ENCODE measurements at places on chromosomes 7 and 10.

DNA sequence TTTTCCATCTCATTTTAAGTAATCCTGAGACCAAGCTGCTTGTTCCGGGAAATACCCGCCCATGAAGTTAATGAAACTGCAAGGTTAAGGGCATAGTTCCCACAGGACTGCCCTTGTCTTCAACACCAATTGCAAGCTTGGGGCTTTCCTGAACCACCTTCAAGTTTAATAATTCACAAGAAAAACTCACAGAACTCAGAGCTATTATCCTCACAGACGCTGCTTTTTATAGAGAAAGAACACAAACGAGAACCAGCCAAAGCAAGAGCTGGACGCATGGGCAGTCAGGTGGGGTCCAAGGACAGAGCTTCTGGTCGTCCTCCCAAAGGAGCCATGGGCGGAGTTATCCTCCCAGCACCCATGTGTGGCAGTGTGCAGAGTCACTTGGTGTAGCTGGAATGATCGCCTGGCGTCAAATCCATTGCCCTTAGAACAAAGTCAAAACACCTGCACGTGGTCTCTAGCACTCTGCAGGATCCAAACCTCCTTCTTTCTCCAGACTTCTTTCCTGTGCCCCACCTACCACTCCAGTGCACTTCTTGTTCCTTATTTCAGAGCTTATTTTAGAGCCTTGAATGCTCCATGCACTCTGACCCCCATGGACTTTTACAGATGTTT is 56.7 kb downstream of the SNX10 start:
- peak; percentile 35 for DNase-seq

DNA sequence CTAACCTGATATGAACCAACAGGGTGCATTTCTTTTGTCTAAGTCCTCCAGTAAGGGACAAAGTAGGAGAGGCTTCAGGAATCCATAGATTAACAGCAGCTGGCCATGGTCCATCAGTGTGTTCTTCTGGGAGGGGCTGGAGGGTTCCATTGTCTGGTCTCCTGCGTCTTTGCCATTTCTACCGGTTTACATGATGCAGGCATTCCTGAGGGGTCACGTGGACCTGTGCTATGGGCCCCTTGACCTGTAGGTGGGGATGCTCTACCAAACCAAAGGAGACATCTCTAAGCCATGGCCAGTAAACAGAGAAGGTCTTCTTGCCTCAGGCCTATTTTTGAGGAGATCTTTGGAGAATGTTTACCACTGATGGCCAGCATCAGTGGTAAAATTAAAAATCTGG is 28.7 kb upstream of the HABP2 start:
- no peak for DNase-seq

- DNase-seq: no peak
Measured at GRCh38 chr7:150947761-150948651, 30.1 kb downstream of the KCNH2 start.

- DNase-seq: no peak
Measured at GRCh38 chr7:289209-289755, 688 bp upstream of the FOXL3 start.

DNA sequence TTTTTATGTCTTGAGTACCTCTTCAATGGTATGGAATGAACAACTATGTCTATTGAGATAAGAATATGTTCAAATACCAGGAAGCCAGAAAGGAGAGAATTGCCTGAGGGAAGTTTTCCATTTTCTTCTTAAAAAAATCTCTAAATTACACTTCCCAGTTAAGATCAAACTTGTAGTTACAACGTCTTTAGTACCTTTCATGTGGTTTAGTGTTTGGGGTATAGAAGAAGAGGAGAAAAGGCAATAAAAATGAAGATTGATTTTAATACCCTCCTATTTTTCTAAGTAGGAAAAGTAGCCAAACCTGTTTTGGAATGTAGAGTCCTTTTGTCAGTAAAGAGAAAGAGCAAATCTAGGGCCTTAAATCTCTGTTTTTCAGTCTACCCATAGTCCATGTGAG is 470.0 kb upstream of the SEMA3A start:
- no peak for DNase-seq

DNA sequence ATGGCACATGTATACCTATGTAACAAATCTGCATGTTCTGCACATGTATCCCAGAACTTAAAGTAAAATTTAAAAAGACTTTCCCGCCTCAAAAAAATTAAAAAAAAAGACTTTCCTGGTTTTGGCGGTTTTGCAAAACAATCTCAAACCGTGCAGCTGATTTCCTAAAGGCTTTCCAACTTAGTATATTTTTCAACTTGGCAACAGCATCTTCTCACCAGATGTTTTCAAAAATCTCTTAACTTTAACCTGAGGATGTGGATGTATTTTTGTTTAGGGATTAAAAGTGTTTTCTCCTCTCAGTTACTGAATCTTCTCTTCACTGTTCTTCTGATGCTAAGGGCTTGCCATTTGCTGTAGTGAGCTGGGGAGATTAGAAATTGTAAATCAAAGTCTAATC is 96.5 kb upstream of the PLPP4 start:
- DNase-seq: no peak

GRCh38 chr10:95328013-95328412 is 37.2 kb upstream of the PDLIM1 start:
- DNase-seq: no peak

GRCh38 chr7:83153419-83153818 is 9.3 kb downstream of the PCLO start:
- no peak for DNase-seq

- DNase-seq: no peak
Measured at GRCh38 chr10:80283536-80284199, 5.8 kb downstream of the MAT1A start.

DNA sequence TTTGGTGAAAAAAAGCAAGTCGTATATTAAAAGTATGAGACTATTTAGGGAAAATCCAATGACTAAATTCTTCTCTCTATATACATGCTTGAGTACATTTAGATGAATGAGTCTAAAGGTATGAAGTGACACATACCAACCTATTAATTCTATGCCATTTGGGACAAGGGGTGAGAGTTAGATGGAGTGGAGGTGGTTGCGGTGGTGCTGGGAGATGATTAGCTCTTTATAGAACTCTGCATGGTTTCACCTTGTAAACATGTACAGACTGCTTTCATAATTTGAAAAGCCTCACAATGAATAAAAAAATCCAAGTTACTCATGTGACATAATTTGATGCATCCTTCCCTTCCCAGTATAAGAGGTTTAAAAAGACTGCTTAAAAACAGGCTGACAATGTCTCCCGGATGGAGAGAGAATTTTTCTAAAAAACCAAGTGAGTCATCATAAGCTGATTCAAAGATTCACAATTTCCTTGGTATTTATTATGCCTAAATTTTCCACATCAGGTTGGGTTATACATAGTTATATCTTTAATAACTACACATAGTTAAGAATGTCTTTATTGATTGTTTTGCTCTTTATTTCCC is 572.8 kb downstream of the REEP3 start:
- no peak for DNase-seq

GRCh38 chr7:133718131-133718530 is 409.0 kb upstream of the LRGUK start:
- no peak for DNase-seq

DNA sequence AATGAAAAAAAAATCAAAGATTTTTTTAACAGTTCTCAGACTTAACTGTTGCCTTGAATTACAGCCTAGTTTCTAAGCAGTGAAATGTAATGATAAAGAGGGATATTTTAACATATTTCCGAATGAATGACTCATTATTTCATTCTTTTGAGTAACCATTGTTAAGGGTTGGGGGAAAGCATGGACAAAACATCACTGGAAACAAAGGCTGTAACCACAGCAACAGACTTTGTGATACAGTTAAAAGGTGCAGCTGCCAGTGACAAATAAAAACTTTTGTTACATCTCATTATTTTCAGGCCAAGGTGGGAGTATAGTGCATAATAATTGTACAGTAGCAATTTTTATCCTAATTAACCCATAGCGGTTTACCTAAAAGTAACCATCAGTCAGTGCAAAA is 172.6 kb downstream of the LRRTM3 start:
- DNase-seq: no peak

DNA sequence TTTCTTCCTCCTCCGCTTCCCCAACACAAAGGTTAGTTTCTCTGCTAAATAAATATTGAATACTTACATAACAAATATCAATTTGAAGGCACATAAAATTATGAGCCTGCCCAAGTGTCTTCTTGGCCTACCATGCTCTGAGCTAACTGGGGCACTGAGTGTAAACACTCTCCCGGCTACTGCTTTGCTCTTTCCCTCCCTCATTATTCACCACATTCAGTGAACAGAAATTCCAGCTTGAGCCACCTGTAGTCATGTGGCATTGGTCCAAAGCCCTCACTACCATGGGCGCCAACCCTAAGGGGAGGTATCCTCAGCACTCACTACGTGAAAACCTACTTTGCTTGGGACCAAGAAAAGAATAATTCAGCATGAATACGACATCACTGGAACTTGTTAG is 409.0 kb downstream of the KCNMA1 start:
- no peak for DNase-seq

DNA sequence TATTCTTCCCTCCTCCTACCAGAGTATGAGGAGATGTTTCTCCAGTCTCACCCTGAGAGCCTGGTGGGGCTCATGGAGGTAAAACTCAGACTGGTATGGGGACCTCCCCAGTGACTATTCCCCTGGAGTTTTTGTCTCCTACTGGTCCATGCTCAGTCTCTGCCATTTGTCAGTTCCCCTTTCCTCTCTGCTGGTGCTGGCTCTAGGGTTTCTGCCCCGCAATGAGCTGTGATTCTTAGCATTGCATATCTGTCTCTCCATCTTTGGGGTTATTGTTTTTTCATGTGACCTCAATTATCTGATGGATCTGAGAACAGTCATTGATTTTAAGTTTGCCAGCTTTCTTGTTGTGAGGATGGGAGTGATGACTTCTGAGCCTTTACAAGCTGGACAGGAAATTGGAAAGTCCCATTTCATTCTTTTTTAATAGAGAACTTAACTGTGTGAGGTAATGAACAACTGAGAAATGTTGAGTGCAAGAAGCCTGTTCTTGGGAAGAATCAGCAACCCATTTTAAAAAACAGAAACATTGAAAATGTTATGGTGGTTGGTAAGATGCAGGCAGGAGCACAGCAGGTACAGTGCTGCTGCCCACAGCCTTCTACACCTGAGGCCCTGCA is 26.9 kb downstream of the NACAD start:
- DNase-seq: no peak

DNA sequence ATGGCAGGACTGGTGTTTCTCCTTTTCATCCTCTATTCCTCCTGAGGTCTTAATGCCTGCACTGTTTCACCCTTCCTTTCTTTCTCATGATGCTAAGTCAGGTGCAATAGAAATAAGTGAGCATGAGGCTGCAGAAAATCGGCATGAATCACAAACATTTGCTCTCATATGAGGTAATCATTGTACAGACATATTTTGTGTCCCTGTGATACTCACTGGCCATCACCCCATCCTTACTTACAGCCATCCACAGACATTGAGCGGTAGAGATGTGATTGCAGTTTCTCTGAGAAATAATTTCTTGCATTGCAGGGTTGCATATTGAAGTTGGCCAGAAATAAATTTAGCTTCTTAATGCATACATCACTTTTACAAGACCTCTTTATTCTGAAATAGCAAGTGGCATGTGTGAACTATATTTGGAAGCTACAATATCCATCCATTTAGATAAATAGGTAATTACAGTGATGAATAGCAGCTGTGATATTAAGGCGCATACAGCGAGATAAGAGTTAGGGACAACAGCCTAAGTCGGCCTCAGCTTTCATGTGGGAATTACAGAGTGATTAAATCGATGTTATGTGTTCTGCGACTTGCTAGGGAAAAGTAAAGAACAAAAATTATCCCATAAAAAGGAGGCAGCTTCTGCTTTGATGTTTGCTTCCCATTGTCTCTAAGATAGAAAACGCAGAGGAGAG is 612.6 kb downstream of the SORCS3 start:
- DNase-seq: no peak

GRCh38 chr10:90846746-90847145 is 11.1 kb downstream of the HTR7 start:
- DNase-seq: no peak

DNA sequence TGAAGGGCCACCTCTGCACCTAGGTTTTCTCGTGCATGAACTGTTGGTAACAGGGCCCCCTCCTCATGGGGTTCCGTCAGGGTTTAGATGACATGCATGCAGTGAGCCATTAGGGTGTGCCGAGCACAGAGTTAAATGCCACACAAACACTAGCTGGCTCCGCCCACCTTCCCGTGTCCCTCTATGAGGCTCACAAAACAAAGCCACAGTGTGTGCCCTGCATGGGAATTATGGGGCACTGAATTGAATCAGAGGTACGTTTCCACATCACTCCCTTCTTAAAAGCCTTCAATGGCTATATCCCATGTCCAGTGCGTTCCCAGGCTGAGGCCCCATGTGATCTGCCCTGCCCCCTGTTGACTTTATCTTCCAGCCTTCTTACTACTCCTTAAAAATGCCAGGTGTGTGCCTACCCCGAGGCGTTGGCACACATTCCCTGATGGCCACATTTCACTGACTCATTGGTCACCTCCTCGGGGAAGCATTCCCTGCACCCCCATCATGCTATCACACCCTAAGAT is 35.7 kb downstream of the GSDME start:
- DNase-seq: peak; percentile 71

- no peak for DNase-seq
Measured at GRCh38 chr7:122257056-122257455, 47.5 kb downstream of the FEZF1 start.

- no peak for DNase-seq
Measured at GRCh38 chr7:106827626-106828025, 37.5 kb upstream of the PIK3CG start.

- no peak for DNase-seq
Measured at GRCh38 chr7:48847917-48848316, 76.4 kb upstream of the CDC14C start.

DNA sequence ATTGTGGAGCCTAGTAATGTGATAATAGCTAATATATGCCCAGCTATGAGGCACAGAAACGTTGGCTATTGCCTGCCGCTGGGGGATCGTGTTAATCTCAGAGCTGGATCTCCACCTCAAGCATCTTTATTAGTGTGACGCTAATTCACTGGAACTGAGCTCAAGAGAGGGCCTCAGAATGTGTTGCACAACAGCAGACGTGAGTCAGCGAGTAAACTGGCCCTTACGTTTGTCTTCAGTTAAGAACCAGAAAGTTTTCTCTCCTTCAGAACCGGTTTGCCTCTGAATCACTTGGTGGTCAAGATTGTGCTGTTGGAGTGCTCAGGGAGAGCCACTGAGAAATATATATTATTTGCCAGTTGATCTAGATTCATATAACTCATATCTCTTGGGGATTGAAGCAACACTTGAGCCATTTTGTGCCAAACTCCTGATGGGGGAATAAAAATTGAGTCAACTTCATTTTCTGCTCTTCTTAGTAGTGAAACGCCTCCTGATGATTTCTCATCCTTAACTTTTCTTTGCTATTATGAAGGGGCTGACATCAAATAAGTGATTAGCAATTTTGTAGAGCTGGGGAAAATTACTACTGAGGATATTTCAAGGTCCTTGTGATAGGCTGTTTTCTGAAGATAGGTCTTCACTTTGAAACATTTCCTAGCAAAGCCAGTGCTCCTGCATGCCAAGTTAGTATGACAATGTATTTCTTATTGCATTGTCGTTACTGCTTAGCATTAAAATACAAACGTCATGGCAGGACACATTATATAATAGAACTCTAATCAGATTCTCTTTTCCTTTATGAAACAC is 22.3 kb downstream of the BZW2 start:
- DNase-seq: peak; percentile 88
